Fibroblast of villous mesenchyme (primary cell): ENCODE measurements at places on chromosomes 6 and 20. TPM values are rescaled to one million over a fixed set of nuclear protein-coding genes. Genes with fewer than 3 reads are reported as not detected.

The CALHM5 gene
- total RNA-seq = 4.7 and 7.7 TPM in 2 replicates

The ELMO2 gene
- total RNA-seq = 45.4 and 48.4 TPM in 2 replicates

DNA sequence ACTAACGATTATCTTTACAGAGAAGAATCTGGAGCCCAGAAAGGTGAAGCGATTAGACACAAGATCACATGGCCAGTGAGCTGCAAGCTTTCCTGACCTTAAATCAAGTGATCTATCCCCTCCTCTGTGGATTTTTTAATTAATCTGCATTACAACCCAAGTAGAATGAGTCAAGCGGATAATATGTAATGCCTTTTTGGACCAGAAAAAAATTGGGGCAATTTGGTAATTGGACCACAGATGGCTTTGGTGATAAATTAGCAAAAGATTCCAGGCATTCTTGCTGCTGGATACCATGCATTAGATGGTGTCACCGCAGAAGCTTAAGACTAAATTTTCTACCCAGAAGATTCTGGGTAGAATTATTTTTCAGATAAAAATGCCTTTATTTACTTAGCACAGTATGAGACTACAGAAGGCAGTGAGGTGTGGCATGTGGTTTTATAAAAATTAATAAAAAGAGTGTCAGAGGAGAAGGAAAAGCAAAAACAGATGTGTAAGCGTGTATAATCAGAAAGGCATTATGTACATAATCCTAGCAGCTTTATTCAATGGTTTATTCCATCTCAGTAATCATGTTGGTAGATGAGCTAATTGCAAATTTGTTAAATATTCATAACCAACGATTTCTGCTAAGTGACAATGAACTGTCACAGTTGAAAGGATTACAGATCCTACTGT, 53.9 kb upstream of the PCSK2 start:
- DNase-seq = no peak

The TCF19 gene
- 20.7 and 22.2 TPM in 2 replicates for total RNA-seq

DNA sequence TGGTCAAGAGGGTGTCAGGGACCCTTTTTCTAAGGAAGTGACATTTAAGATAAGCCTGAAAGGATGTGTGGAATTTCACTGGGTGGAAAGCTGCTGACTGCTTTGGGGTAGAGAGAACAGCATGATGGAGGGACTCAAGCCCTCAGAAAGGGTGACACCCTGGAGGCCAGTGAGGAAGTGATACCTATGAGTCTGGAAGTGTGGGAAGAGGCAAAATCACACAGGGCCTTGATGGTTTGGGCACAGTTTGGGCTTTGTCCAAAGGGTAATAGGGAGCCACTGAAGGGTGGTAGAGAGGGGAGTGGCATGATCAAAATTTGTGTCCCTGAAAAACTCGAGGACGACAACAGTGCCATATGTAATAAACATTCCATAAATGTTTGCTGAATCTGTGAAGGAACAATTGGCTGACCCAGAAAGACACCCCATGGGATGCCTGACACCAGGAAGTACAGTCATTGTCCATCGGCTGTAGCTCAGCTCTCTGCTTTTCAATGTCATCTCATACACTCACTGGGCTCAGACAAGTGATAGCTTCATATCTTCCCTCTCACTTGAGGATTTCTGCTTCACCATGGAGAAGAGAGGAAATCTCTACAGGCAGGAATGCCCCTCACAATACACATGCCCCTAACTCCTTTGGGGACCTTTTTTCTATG, 21.3 kb downstream of the CASS4 start:
- DNase-seq = no peak

GRCh38 chr6:167141667-167142432, 15.9 kb downstream of the GPR31 start:
- DNase-seq = peak; percentile 26

- DNase-seq = no peak
Observed at GRCh38 chr20:40775561-40776146, 86.6 kb upstream of the MAFB start.

- DNase-seq = no peak
Observed at GRCh38 chr6:56594699-56595098, 48.0 kb downstream of the DST start.

DNA sequence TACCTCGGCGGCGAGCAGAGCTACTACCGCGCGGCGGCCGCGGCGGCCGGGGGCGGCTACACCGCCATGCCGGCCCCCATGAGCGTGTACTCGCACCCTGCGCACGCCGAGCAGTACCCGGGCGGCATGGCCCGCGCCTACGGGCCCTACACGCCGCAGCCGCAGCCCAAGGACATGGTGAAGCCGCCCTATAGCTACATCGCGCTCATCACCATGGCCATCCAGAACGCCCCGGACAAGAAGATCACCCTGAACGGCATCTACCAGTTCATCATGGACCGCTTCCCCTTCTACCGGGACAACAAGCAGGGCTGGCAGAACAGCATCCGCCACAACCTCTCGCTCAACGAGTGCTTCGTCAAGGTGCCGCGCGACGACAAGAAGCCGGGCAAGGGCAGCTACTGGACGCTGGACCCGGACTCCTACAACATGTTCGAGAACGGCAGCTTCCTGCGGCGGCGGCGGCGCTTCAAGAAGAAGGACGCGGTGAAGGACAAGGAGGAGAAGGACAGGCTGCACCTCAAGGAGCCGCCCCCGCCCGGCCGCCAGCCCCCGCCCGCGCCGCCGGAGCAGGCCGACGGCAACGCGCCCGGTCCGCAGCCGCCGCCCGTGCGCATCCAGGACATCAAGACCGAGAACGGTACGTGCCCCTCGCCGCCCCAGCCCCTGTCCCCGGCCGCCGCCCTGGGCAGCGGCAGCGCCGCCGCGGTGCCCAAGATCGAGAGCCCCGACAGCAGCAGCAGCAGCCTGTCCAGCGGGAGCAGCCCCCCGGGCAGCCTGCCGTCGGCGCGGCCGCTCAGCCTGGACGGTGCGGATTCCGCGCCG, 994 bp downstream of the FOXC1 start:
- DNase-seq = no peak

DNA sequence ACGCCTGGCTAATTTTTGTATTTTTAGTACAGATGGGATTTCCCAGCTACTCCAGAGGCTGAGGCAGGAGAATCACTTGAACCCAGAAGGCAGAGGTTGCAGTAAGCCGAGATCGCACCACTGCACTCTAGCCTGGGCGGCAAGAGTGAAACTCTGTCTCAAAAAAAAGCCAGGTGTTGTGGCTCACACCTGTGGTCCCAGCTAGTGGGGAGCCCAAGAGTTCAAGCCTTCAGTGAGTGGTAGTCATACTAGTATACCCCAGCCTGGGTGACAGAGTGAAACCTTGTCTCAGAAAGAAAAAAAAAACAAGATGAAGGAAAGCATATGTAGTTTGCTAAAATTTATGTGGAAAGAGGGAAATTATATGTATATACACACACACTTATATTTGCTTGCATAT, 20.0 kb upstream of the POU5F1 start:
- DNase-seq = no peak

The DHX35 gene
- 9.7 and 12.5 TPM in 2 replicates for total RNA-seq

- peak; percentile 65 for DNase-seq
Observed at GRCh38 chr6:170276369-170277057, 14.4 kb downstream of the DLL1 start.

DNA sequence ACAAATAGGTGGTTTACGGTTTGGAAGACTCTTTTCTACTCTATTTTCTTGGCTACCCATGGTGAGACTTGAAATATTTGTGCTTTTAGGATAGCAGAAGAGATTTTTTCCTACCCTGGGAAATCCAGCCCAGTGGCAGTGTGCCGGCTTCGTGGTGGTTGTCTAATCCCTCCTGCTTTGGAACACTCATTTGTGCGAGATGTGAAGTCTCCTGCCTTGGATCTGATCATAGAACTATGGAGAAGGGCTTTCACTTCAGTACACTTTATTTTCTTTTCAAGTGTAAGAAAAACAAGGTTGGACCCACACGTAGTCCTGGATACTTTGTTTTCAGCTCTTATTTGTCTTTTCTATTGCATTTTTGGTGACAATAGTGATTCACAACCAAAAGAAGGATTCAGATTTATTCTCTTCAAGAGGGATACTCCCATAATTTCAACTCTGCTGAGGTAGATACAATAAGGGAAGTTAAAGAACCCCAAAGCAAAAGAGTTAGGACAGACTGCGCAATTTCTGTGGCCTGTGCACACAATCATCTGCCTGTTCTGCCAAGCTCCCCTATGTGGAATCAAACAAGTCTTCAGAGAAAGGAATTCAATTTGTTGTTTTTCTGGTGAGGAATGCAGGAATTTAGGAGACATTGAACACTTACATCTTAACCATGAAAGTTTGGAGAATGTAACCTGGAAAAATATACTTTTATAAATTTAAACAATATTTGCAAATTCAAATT, 413.2 kb downstream of the GJA1 start:
- no peak for DNase-seq

- peak; percentile 37 for DNase-seq
Observed at GRCh38 chr20:61896058-61896961, 169.4 kb downstream of the TAF4 start.

DNA sequence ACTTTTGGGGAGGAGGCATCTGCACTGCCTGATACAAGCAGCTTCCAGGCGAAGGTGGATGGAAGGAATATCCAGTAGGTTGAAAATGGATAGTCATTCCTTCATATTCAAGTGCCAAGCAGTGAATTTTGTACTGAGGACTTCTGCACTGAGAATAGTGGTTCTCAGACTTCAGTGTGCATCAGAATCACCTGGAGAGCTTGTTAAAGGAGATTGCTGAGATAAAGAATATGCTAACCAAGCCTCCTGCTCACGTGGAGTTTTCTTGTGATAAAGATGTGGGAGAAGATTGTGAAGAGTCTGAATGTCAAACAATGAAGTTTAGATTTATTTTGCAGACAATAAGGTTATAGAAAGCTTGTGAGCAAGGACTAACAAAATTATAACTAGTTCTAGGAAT, 97.8 kb downstream of the HFE start:
- no peak for DNase-seq

The OOEP gene
- under 0.01 and 0.32 TPM in 2 replicates for total RNA-seq

- no peak for DNase-seq
Observed at GRCh38 chr6:157536223-157536545, 155.2 kb downstream of the ZDHHC14 start.

GRCh38 chr20:33981964-33982363, 11.7 kb upstream of the RALY start:
- no peak for DNase-seq

DNA sequence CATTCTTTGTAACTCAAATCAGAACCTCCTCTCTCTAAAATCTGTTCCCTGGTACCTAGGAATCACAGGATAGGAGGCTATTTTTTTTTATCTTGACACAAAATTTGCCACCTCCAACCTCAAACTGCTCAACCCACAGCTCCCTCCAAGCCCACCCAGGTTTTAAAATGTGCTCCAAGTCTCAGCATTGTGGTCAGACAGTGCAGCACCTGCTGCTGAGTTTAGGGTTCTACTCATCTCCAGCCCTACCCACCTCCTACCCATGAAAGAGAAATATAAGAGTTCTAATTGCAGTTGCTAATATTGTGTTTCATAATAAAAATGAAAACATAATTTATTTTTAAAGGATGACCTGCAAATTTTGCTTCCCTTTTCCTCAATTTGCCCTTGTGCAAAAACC, 496.5 kb downstream of the MAFB start:
- DNase-seq = no peak

- no peak for DNase-seq
Observed at GRCh38 chr6:43616725-43617472, 12.2 kb downstream of the GTPBP2 start.

DNA sequence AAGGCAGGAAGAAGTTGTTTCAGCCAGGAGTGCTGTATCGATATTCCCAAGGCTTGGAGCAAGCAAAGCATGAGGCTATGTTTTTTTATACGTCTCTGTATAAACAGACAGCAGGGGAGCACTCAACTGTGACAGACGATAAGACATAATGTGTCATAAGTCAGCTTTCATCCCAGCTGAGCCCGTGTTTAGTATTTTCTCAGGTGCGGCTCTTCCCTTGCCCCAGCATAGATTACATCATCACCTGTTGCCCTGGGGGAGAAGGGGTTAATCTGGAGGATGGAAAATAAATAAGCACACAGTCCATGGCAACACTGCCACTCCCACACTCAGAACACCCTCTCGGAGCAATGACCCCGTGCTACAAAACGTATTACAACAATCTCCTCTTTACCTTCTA, 22.1 kb upstream of the KCNK5 start:
- no peak for DNase-seq

DNA sequence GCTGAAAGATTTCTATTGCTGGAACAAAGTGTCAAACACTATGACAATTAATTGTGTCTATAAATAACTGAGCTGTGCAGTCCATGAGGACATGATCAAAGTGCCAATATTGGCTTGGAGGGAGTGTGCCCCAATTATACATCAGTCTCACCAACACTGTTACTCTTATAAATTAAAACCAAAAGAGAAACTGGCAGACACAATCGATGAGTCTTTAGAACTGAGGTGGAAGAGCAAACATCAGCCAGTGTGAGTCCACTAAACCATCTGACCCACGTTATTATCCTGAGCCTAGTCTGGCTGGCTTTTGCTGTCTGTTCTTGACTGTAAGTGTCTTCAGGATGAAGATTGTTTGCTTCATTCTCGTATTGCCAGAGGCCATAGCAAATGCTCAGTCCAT, 98.9 kb downstream of the OLIG3 start:
- no peak for DNase-seq

DNA sequence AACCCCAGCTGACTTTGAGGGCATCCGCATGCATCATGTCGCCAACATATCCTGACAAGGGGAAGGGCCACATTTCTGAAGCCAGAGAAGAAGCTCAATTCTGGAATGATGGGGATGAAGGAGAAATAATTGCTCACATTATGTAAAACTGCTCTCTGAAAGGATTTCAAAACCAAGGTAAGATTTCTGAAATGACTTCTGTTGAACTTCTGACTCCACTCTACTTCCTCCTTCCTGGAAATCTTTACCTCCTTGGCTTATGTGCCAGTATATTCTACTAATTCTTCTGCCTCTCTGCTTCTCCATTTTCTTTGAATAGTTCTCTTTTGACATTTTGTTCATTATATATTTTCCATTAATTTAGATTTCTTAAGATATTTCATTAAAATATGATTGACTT, 31.9 kb downstream of the HLA-DPB1 start:
- DNase-seq = no peak
